Psoas muscle (tissue), 8 donors: ENCODE measurements at places on chromosomes 7 and 10. TPM values are rescaled to one million over a fixed set of nuclear protein-coding genes. Genes with fewer than 3 reads are reported as not detected.

GRCh38 chr10:118447478-118448270 is 105.5 kb upstream of the FAM204A start:
- peak; percentile 82 for DNase-seq

- DNase-seq, result no peak
Measured at GRCh38 chr7:46979439-46979838, 602.5 kb downstream of the TNS3 start.

The RBP4 gene
- total RNA-seq, result 1.3 TPM

The OPN4 gene
- total RNA-seq, result 0.17 TPM

The NPC1L1 gene
- total RNA-seq, result 0.24 TPM
